Dermis blood vessel endothelial cell (primary cell): ENCODE measurements at places on chromosomes 11 and 22.

DNA sequence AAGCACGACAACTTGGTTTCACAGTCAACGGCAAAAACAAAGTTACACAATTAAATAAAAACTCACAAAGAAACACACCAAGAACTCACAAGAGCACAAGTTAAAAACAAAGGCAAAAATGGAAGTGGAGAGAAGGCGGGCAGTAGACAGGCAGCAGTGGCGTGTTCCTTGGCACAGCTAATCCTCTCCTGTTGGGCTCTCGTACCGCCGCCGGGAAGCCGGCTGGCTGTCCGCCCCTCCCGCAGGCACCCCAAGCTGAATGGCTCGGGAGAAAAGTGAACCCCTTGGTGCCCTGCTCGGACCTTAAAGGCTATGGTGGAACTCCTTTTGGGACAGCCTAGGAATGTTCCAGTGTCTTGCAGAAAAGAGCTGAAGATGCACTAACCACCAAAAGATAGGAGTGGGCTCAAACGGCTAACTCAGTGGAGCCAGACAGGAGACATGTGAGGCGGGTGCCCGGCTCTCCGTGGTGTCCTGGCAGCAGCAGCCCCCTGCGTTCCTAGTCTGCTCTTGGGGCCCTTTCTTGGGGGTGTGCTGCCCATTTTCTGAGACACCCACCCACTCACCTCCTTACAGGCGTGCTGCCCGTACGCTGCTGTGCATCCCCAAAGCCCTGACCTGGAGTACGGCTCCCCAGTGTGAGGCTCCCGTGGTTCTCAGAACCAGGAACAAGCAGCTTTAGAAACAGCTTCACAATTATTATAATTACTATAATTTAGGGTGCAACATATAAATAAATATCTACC is 86.1 kb upstream of the BID start:
- DNase-seq, result no peak

DNA sequence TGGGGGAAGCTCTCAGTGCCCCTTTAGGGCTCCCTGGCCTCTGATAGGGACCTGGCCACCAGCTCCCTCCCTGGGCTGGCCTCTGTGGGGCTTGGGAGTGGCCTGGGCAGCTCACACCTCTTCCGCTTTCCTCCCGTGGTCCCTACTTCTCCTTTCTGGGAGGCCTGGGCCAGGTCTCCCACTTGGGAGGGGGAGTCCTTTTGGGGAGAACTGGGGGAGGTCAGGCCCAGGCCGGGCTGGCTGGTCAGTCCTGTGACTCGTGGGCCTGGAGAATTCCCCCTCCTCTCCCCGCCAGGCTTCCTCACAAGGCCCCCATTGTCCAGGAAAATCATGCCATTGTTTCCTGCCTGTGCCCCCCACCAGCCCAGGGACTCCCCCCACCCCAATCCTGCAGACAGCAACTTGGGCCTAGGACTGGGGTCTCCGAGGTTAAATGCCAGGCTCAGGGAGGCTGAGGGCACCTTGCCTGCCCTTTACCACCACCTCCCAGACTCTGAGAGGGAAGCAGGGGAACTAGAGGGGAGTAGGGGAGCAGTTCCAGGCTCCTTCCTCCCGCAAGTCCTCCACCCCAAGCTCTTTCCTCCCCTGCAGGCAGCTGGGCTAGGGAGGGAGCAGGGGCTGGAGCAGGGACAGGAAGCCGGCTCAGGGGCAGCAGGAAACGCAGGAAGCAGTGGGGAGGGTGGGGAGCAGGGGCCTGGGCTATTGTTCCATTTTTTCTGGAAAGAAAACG is 2.8 kb downstream of the MAP3K11 start:
- DNase-seq, result peak; percentile 93

GRCh38 chr11:77783025-77783424 is 37.5 kb downstream of the RSF1 start:
- no peak for DNase-seq

- DNase-seq, result no peak
These were observed 31.6 kb upstream of the CAVIN3 start for GRCh38 chr11:6351782-6352382.

DNA sequence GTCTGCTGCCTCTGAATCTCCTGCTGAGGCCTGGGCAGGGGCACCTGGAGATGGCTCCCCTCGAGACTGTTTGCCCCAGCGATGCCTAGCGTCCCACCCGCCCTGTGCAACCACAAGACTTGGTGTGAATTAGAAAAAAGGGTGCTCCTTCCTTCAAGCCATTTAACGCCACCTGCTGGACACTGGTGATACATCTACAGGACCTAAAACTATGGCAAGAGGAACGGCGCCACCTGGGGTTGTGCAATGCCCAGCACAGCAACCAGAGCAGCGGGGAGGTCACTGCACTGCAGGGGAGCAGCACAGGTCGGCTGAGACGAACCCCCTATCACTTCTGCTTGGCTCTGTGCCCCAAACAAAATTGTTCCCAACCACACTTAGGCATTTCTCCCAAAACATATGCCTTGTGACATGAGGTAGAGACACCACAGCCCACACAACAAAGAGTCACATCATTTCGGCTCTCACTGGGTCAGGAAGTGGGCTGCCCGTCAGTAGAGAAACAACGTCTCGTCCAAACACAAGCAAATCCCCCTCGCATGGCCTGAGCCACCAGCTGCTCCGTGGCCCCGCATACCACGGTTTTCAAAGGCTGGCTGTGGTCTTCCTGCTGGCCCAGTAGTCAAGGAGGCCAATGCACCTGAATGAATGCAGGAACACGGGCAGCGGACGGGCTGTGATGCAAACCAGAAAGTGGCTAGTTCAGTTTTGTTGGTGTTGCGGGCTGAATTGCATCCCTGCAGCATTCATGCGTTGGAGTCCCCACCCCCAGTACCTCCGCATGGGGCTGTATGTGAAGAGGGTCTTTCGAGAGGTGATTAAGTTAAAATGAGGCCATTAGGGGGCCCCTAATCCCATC is 171.9 kb downstream of the SHANK2 start:
- peak; percentile 66 for DNase-seq

DNA sequence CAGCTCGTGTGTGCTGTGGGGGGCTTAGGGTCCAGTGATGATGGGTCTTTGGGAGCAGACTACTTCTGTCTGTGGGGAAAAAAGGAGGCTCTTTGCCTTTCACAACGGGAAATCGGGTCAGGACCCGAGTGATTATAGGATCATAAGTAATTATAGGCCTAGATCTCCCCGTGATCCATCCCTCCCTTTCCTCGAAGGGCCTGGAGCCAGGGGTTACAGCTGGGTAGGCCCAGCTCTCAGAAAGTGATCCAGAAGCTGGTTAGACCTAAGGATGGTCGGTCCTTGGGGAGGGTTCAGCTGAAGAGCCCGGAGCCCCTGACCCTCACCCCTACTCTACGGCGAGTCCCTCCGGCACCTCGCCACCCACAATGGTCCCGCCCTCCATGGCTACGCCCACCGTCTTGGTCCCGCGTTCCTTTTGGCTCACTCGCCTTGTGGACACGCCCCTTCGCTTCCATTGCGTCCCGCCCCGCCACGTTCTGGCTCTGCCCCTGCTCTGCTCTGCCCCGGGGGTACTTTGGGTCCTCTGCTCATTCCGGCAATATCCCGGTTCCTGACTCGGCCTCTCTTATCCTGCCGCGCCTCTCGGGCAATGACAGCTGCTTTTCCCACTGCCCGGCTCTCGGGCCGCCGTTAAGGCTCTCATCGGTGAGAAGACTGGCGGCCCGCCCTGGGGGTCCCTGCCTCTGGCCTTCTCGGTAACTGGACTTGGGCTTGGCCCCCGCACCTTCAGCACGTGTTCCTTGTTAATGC is 5.0 kb downstream of the IGSF22 start:
- peak; percentile 69 for DNase-seq

- peak; percentile 5 for DNase-seq
These were observed 57.2 kb downstream of the GUCY1A2 start for GRCh38 chr11:106961048-106961447.

- no peak for DNase-seq
These were observed 231.0 kb downstream of the TTC28 start for GRCh38 chr22:28448625-28449024.

DNA sequence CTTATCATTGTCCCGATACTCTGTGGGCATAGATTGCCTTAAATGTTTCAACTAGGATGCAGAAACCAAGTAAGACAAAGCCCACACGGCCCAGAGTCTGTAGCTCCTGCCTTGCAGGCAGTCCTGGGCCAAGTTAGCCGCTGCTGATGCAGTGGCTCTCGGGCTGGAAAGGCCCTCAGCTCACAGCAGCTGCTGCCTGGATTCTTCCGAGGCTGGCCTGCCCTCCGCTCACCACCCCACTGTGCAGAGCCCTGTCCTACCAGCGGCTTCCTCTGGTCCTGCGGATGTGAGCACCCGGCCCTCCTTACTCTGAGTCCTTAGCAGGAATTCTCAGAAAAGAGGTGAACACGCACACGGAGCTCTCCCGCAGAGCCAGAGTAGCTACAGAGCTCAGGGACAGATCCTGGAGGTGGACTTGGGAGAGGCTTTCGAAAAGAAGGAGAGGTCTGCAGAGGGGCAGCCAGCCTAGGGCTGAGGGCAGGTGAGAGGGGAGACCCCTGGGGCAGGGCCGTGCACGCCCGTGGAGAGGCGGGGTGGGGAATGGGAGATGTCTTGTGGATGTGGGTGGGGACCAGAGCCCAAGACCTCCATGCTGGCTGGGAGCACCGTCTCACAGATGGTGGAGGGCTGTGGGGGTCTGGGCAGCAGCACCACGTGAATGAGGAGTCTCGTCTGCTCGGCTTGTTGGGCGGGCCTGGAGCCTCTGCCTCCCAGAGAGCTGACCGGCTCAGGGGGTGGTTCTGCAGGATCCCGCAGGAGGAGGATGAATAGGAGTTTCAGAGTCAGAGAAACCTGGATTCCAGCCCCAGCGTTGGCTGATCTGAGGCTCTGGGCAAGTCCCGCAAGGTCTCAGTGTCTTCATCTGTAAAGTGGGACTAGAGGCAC is 117.4 kb upstream of the B3GAT1 start:
- no peak for DNase-seq

DNA sequence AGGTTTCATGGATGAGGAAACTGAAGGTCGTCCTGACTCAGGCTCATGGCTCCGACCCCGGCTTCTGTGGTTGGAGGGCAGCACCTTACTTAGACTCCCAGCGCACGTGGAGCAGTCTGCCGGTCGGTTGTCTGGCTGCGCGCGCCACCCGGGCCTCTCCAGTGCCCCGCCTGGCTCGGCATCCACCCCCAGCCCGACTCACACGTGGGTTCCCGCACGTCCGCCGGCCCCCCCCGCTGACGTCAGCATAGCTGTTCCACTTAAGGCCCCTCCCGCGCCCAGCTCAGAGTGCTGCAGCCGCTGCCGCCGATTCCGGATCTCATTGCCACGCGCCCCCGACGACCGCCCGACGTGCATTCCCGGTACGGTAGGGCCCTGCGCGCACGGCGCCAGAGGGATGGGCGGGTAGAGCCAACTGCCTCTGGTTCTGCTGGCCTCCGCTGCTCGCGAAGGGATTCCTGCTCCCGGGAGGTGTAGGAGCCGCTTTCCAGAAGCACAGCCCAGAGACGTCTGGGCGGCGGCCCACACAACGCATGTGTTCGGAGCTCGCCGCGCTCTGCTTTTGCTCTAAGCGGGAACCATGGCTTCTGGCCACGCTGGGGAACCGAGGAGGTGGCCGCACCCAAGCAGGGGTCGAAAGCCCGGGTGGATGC is at the start of gene LDHA:
TSS of gene LDHA (plus strand) at position 289 of the 653 bp plus-strand sequence. CDS start 2,280 bp downstream, outside the sequence.
- DNase-seq, result peak; percentile 98

- DNase-seq, result no peak
These were observed 4.7 kb downstream of the API5 start for GRCh38 chr11:43316451-43316850.

DNA sequence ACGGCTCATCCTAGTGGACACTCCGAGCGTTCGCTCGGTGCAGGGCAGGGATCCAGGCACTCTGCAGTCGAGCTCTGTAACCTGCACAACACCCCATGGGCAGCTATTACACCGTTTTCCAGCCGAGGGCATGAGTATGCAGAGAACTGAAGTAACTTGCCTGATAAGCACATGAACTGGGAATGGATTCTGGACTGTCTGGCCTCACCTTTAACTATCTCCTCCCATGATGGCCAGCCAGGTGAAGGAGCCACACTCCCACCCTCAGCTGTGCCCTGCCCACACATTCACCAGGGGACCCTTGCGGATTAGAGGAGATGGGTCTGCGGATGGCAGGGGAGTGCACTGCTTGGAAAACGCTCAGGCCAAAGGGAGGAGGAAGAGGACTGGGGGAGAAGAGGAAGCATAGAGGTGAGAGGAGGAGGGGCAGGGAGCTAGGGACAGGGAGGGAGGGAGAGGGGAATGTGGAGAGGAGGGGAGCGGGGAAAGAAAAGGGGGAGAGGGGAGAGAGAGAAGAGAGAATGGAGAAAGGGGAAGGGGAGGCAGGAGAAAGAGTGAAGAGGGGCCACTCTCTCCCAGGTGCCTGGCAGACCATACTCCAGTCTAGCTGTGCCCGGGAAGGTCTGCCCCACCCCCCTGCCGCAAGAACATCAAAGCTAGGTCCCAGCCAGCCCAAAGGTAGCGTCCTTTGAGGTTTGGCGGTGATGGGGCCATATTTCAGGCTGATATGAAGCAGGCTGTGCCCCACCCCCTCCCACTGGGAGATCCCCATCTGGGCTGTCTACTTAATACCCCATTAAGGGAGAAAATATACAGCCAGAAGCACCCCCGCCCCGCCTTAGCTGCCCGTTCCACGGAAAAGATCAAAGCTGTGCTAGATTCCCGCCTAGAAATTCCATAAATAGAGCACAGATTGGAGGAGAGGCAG is 33.2 kb upstream of the TCF20 start:
- DNase-seq, result no peak

- DNase-seq, result peak; percentile 23
These were observed 351.8 kb downstream of the BUD13 start for GRCh38 chr11:116420770-116421528.
